ENCODE measurements at places on chromosomes 3 and 15.

DNA sequence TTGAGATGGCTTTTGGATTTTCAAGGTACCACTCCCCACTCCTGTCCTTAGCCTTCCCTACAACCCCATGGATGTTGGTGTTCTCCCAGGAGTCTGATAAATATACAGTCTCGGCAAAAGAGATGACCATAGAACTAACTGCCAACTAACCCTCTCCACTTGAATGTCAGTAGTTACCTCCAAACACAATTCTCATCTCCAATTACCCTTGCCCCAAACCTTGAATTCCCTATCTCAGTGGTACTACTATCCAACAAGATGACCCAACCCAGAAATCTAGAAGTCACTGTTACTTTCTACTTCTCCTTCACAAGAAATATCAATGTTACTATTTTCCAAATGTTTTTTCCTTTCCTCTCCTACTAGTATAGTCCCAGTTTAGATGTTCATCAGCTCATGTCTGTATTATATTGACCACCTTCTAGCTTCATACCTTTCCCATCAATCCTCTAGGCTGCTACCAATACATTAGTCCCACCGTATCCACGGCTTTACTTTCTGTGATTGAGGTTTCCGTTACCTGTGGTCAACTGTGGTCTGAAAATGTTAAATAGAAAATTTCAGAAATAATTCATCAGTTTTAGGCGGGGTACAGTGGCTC lies 38.1 kb downstream of the PIGB start:
- DNase-seq: no peak

GRCh38 chr3:43612419-43612818 lies 9.4 kb downstream of the ANO10 start:
- no peak for DNase-seq

DNA sequence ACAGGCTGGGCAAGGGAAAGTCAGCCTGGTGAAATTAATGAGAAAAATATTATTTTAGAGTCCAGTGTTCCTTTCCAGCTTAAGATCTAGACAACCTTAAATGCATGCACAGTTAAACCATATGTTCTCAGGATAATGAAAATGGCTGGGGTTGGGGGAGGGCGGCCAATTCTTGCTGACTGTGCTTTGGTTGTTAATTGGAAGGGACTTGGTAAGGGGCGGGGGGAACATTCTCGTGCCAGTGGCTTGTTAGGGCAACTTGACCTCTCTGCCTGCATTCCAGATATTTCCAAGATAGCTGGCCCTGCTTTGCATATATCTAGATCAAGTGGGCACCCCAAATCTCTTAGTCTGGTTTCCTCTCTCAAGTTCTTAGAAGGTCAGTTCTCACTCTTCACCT lies 112.5 kb downstream of the TOP2B start:
- DNase-seq: no peak

DNA sequence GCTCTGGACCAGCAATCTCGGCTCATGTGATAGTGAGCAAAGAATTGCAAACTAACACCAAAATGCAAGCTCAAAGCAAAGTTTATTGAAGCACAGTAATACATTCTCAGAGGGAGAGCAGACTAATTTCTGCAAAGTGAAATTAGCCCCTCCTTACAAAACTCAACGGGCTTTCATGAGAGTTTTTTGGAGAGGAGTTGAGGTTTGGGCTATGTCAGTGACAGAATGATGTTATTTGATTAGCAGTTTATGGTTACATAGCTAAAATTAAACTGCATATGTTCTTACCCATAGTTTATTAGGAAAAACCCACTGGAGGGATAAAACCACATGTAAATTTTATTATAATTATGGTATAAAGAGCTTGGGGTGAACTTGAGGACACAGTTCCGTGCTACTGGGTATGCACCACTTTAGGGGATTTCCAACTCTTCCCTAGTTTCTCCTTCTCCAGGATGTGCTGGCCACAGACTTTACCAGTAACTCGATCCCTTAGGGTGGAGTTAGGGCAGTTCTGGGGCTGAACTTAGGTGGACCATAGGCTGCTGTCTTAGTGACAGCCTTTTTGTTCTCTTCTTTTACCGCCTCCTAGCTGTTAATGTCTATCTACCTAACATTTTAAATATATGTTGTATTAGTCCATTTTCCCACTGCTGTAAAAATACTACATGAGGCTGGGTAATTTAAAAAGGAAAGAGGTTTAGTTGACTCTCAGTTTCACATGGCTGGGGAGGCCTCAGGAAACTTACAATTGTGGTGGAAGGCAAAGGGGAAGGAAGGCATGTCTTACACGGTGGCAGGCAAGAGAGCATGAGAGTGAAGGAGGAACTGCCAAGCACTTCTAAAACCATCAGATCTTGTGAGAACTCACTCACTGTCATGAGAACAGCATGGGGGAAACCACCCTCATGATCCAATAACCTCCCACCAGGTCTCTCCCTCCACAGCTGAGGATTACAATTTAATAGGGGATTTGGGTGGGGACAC lies 8.9 kb upstream of the AADACL2 start:
- DNase-seq: no peak

- DNase-seq: no peak
Measured at GRCh38 chr15:67049351-67050044, 15.9 kb upstream of the SMAD3 start.

DNA sequence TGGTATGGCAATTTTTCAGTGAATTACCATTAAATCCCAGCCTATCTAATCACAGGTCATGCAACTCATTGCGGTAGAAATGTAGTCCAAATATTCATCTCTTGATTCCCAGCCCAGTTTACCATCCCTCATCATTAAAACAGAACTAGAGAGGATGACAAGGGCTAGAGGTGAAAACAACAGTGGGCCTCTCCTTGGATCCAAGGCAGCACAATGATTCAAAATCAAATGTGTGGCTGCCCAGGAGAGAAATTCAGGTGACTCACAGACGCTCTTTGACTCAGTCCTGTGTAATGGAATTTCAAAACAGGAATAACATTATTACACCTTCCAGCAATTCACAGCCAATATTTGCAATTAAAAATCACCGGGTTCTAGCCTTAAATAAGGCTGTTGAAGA lies 246.5 kb downstream of the TBL1XR1 start:
- DNase-seq: no peak

DNA sequence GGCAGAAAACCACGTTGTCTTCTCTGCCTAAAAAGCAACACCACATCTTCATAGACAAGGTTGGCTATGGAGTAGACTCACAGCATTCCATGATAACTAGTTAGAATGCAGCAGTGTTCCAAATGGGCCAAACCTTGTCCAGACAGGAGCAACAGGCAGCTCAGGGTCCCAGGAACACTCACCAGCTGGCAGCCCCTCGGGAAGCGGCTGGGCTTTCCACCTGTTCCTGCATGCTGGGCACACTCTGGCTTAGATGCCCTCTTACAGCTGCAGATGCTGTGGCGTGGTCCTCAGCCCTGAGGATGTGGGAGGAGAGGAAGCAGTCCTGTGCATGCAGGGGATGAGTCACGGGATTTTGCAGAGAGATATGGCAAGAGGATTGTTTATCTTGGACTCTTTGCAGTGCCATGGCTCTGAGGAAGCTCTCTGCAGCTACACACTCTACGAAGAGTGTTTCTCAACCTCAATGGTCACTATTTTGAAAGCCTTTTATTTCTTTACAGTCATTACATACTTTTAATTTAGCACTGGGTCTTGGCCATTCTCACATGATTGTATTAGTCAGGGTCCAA lies 11.3 kb downstream of the NRROS start:
- DNase-seq: no peak

DNA sequence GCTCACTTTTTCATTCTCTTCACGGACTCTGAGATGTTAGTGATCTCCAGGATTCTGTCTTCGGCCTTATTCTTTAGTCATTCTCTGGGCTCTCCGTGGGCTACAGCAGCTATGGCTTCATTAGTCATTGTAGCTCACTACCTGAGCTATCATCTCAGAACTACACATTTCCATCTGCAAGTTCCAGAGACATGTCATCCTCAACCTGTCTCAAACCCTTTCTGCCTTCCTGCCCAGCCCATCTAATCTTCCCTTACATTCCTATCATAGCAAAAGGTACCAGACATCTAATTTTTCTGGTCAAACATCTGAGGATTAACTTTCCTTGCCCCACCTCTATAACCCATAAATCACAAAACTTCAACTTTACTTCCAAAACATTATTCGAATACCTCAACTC lies 13.2 kb downstream of the TSPAN3 start:
- DNase-seq: no peak

DNA sequence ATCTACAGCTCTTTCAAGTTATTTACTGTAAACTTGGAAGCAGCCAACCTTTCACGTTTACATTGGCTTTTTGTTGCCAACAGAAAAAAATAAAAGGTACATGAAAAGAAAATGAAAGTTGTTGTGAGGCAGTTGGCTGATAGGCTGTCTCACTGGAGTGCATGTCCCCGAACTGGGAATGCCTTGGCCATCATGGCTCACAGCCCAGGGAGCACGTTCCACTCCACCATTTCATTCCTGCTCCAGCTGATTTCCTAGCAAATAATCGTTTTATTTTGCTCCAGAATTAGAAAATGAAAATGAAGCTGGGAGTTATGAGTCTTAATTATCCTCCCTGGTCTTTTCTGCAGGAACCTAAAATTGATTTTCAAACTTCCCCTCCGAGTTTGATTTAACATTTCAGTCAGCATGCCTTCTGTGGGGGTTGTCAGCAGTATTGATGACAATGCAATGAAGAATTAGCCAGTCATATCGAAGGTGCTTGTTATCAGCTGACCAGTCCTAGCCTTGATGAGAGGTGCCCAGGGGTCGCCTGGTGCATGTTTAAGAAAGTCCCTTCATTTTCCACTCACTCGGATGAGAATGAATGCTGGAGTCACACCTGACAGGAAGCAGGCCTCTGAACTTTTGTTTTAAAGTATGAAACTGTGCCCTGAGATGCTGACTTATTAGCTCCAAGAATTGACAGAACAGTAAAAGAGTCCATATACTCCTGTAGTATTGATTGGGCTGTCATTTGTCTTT lies 293.7 kb upstream of the TRIM42 start:
- DNase-seq: no peak

DNA sequence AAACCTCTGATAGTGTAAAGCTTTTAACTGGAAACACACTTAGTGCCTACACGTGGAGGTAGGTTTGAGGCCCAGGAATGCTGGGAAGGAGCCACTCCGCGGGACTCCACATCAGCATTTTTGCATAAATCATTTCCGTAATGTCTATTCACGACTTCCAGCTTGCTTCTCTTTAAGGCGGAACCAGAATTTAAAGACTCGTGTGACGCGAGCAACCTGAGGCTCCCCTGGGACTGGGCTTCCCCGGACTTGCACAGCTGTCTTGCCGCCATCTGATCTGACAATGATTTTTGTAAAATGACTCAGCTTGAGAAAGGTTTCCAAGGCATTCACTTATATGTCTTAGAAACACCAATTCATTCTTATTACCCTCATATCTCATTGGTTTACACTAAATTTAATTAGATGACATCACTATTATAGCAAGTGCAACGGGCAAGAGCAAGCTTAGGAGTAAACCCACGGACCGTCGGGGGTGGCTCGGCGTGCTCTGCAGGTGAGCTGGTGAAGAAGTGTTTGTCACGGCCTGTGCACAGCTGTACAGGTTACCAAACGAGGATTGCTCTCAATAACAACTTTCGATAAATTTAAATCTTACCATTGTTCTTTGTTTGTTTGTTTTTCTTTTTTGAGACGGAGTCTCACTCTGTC lies 95.2 kb downstream of the CHSY1 start:
- no peak for DNase-seq

DNA sequence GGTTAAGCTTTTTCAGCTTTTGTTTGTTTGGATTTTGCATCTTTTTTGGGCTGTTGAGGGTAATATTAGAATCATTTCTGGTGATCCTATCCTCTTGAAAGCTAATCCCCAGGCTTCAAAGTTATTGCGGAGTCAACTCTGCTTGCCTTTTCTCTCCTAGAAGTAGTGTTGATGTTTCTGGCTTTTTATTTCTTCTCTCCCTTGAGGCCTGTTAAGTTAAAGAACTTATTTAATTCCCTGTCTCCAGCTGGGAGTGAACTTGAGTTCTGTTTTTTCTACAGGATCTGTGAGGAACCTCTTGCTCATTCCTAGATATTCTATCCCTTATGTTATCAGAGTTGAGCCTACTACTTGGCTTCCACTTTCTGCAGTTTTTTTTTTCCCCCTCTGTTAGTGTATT lies 34.1 kb upstream of the CACNA1D start:
- DNase-seq: no peak

DNA sequence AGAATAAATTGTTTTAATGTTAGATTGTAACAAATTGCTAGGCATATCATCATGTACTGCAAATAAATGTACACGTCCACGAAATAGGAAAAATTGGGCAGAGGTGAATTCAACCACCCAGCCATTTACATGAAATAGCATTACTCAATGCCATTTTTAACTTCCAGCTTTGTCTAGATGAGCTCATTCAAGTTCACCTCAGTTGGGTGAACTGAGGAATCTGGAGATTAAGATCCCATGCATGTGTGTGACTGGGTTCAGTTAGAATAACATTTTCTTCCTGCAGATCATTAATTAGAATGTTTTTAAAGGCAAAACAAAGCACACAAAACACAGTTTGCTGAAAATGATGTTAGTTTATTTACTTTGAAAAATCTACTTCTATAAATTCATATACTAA lies 767.8 kb upstream of the GOLIM4 start:
- DNase-seq: no peak

- no peak for DNase-seq
Measured at GRCh38 chr15:87626860-87627259, 629.7 kb downstream of the NTRK3 start.

DNA sequence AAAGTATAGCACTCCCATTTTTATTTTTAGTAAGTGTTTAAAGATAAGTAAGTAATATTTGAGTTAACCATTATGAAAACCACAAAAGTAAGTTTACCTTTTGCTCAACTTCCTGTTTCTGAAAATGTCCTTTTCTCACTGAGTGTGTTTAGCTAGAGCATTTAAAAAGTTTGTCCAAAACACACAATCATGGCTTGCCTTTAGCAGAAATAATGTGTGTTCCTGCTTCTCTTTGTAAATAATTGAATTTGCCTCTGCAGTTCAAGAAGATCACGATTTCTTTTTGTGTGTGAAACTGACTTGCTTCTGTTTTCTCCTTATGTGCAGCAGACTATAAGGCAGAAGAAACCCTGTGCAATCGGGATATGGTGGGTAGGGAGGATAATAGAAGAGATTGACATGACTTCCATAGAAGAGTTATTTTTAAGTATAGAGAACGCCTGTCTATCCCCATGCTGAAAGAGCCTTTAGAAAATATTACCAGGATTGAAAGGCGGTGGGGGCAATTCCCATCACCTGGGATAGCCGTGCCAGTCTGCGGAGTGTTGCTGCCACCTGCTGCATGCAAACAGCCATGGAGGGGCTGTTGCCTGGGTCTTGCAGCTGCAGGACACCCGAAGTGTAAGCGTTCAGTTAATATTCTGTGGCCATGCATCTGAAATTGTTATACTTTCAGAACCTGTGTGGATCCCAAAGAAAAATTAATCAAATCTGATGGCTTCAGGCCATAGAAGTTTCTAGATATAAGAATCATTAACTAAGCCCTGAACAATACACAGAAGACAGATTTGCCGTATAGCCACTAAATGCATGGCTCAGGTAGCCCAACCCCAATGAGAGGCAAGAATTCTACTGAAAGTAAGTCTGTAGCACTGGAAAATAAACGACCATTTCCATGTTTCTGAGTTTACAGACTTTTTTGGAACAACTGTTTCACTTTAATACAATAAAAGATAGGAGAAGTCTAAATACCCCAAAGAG lies 2.4 kb upstream of the CD96 start:
- no peak for DNase-seq

GRCh38 chr3:179416681-179417080 lies 34.6 kb downstream of the GNB4 start:
- DNase-seq: no peak
